Fibroblast of skin of left biceps (primary cell): ENCODE measurements at places on chromosomes 11 and 22.
A peak's percentile ranks its signal among the peaks of the same experiment; 100 is the strongest.

DNA sequence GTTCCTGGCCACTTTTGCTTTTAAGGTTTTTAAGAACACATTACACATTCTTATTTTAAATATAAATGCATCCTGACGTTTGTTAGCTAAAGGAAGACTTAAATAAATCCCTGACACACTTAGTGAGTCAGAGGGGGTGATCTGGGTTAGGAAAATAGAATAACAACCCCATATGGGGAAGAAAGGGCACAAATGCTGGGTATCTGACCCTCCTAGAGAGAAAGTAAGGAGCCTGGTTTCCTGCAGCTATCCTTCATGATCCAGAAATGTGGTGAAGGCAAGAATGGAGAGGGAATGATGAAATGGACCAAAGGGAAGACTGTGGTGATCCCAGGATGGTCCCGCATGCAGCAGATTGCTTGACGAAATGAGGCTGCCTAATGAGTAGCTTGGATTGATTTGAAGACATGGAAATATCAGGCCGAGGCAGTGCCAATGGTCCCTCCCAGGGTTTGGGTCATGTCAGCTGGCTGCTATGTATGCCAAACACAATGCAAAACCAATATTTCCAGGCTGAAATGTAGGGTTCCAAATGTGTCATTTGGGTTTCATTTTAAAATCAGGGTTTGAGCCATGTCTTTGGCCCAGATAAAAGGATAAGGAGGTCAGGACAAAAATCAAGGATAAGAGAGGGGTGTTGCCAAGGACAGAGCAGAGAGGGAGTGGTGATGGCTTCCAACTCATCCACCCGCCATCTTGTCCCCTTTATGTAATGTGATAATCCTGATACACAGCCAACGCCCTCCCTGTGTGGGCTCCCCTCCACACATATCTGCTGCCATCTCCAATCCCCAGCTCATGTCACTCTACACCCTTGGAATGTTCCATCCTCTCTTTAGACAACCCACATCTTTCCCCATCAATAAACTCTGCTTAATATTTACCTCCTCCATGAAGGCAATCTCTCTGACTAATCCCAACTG lies 135.1 kb upstream of the PITPNB start:
- peak; percentile 28 for DNase-seq

DNA sequence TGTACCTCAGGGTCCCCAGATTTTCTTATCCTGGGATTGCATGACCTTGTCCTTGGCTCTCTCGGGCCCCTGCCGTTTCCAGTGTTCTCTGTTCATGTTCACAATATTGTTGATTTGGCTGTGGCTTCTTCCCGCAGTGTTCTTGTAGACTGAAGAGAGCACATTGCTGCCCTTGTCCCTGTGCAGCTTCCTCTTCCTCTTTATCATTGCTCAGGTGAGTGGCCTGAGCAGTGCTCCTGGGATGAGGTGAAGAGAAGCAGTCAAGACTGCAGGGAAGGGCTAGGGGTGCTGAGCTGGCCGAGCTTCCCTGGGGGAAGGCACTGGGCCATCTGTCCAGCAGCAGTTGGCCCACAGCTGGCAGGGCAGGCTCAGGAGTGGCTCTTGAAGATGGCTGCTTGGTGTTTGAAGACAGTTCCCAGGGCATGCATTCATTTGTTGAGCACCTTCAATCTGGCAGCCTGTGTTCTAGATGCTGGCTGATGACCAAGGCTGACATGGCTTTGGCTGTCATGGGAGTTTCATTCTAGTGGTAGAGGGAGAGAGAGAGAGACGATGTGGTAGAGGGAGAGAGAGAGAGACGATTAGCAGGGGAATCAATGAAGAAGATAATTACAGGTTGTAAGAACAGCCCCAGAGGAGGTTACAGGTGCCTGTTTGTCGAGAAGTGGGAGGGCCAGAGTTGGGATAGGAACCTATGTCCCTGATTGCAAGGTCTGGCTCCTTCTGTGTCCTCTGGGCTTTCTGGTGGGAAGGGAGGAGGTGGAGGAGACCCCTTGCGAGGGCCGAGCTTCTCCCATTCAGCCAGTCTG lies 17.4 kb downstream of the BMAL1 start:
- no peak for DNase-seq

DNA sequence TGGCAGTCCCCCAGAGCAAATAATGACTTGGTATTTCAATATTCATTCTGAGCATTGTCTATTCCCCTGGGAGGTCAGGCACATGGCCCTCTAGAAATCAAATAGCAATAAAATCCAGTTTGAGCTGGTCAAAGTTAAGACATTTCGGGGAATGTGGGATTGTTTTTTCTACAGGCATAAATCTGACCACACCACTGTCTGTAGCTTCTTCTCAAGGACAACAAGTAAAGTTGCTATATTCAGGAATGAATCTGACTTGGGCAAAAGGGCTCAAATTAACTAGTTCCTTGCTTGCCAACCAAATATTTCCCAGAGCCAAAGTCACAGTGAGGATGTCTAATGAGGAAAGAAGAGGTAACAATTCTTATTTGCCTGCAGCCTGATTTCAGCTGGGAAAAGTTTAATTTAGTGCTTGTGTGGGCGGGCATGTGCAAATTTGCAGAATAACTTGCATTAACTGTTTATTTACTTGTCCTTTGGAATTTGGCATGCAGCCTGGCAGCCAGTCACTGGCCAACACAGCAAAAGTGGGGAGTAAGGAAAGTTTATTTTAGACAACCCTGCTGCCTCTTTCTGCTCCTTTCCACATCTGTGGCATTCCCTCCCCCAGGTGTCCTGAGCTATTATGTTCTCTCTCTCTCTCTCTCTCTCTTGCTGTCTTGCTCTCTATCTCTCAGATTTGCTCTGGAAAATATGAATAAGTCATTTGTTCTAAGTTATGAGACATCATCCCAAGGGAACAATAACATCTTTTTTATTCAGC lies 51.2 kb upstream of the ARHGAP20 start:
- DNase-seq = peak; percentile 13

DNA sequence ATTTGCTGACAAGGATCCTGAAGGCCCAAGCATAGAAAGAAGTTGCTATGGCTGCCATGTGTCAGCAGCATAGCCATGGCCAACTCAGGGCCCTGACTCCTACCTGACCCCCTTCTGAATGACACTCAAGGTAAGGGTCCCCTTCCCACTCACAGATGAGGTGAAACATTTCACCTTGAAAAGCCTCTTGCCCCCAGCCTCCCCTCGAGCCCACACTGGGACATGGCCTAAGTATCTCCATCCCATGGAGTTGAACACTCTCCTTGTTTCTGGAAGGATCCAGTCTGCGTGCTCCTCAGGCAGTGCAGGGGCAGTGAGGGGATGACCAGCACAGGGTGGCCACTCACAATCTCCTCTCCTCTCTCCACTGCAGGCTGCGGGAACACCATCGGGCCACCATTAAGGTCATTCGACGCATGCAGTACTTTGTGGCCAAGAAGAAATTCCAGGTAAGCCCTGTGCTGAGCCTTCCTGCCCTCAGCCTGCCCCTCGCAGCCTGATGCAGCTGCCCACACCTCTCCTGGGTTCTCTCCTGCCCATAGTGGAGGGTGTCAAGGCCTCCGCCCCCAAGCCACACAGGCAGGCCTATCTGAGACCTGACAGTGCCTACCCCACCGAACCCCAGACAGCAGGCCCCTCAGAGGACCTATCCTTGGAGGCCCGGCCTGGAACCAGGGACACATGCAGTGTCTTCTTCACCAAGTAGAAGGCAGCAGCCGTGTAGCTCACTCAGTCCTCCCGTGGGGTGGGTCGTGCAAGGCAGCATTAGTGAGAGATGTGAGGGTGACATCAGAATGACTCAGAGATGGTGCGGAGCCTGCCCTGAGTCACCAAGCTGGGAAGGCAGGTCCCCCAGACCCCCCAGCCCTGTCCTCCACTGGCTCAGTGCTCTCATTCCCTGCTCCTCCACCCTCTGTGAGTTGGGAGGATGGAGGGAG lies 68.9 kb upstream of the KCNQ1OT1 start:
- DNase-seq = peak; percentile 38

GRCh38 chr11:1705126-1706052 lies 8.4 kb downstream of the KRTAP5-6 start:
- no peak for DNase-seq

- no peak for DNase-seq
Observed at GRCh38 chr11:123238297-123238696, 43.2 kb upstream of the CLMP start.

DNA sequence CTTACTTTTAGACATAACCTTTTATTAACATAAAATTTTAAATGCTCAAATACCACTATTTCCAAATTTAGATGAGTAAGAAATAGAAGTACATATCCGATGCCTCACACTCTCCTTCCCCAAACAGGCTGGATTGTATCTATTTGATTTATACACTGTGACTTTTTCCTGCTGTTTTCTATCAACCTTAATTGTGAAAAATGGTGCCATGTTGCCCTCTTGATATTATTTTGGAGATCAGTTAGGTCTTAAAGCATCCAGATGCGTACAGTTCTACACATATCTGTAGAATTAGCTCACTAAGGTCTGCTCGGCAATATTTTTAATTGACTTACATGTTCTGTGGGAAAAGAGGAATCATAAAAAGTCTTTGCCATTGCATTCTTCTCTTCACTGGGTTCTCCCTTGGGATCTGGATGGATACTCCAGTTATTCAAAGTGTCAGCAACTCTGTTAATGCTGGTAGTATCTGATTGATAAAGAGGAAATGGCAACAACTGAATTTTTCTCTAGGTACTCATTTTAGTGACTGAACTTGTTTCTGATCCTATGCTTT lies 27.2 kb downstream of the EIF3M start:
- peak; percentile 40 for DNase-seq

- DNase-seq = no peak
Observed at GRCh38 chr22:43889860-43890253, 2.0 kb downstream of the PNPLA5 start.

DNA sequence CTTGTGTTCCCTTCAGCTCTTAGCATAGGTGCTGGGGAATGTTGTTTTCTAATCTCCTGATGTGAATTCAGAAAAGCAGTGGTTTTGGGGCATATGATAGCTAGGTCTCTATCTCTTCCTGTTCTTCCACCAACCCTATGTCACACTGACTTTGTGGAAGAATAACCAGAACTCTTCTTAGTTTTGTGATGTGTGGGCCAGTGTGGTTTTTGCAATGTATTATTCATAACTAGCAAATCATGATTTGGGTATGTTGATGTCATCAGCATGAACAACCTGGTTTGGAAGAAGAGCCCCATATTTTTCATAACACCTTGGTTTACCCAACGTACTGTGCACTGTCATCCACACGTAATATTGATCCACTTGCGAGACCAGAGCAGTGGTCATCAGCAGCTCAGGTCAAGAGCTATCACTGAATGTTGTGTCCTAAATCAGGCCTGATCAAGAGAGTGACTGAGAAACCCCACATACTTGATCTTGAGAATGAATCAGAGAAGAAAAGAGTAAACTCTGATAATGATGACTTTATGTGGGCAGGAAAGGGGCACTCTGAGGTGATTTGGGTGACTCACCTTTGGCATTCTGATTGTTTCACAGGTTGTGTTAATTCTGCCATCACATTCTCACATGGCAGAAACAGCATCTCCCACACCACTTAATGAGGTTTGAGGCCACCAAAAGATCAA lies 19.4 kb upstream of the MS4A6E start:
- no peak for DNase-seq

DNA sequence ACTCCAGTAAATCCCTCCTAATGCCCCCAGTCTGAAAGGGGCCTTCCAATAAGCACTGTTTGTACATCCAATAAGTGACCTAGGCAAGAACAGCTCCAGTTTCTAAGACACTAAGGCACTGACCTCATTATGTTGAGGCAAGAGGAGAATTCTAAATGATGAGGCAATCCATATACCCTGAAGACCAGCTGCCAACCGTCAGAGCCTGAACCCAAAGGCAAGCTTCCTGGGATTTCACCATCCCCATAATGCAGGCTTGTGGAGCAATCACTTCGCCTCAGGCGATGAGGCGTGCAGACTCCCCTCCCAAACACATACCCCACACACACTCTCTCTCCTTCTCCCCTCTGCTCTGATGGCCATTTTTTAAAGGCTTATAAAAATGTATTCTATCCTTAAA lies 49.5 kb downstream of the LGR4 start:
- peak; percentile 28 for DNase-seq

DNA sequence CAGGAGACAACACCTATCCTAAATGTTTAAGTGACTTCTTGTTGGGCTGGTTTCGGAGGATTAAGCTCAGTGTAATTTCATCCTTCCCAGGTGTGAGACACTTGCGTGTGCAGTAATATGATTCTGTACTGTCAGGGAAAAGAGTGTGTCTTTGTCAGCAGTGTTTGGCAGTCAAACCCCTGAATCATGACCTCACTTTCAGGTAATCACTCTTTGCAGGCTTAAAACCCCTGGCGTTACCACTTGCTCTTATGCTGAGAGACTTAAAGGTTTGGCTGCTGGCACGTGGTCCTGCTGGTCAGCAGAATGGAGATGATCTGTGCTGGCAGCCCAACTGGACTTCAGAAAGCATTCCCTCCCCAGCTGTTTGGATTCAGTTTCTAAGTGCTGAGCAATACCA lies 56.1 kb downstream of the APIP start:
- no peak for DNase-seq

- no peak for DNase-seq
Observed at GRCh38 chr11:73453562-73453961, 77.4 kb downstream of the RELT start.

DNA sequence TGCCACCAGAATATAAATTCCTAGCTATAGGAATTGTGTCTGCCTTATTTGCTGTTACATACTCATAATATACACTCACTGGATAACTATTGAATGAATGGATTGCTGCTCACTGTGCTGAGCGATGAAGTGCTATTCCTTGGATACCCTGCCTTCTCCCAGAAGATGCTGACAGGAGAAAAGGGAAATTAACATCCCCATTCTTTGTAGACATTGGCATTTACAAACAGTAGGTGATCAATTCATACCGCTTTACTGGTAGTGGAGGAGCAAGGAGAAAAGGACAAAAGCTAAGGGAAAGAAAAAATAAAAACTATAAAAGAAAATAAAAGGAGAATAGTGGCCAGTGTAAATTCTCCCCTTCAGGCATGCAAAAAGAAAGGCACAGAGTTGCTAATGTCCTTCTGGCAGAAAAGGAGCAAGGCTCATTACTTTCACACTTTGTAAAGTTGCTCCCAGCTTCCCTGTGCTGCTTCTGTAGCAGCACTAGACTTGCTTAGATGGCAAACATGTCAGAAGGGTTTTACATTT lies 183.0 kb downstream of the LUZP2 start:
- no peak for DNase-seq

DNA sequence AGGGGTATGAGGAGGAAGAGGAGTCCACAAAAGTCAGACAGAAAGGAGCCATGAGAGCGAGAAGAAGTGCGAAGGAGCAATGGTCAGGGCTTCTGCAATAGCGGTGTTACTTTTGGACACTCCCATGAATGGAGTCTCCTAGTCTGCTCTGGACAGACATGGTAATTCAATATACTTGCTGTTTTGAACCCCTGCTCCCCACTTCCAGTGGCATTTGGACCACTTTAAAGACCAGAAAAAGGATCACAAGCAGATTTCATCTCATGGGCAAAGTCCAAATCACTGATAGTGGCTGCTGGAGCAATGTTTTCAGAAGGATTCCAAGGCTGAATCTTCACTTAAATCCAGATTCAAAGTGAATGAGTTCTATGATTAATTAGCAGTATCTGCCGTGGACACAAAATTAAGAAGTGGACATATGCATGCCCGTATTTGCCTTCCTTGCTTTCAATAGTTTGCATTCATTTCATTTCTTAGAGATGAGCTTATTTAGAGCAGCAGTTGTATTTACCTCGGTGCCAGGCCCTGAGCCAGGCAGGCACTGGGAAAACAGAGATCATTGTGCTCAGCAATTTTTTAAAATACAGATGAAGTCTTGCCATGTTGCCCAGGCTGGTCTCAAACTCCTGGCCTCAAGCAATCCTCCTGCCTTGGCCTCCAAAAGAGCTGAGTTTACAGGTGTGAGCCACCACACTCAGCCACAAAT lies 72.0 kb downstream of the SLC1A2 start:
- no peak for DNase-seq
